ENCODE measurements at places on chromosomes 5 and 9.

DNA sequence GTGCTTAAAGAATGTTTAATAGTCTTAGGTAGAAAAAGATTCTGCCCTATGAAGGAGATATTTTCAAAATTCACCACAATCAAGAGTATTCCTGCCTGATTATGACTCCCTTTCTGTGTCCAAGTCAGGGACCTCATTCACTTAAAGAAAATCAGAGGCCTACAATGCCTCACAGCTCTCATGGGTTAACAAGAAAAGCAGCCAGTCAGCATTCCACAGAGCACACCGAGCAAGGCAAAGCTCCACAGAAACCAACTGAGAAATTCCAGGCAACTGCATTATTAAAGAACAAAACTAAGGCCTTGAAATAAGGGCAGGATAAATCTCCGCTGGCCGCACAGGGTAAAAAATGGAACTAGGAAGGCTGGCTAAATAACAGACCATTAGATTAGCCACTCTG lies 161.1 kb downstream of the TARS1 start:
- DNase-seq: no peak

DNA sequence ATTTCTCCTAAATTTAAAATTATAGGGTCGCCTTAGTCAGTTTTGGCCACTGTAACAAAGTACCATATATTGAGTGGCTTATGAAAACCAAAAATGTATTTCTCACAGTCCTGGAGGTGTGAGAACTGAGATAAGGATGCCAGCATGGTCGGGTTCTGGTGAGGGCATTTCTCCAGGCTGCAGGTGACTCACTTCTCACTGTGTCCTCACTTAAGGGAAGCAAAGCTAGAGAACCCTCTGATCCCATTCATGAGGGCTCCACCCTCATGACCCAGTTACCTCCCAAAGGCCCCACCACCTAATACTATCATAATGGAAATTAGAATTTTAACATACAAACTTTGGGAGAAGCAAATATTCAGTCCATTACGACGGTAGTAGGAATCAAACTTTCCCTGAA lies 75.1 kb upstream of the FBN2 start:
- DNase-seq: no peak

- no peak for DNase-seq
Observed at GRCh38 chr5:114407783-114408182, 45.9 kb downstream of the KCNN2 start.

- no peak for DNase-seq
Observed at GRCh38 chr9:117549444-117549843, 134.6 kb upstream of the ASTN2 start.

DNA sequence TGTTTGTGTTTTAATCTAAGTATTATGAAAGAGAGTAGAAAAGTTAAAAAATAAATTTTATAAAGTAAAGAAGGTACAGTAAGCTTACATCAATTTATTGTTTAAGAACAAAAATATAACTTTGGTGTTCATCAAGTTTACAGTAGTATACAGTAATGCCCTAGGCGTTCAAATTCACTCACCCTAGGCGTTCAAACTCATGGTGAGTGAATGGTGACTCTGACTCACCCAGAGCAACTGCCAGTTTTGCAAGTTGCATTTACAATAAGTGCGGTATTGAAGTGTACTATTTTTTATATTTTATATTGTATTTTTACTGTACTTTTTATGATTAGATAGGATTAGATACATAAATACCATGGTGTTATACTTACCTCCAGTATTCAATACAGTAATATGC lies 421.3 kb downstream of the CDH12 start:
- DNase-seq: no peak

DNA sequence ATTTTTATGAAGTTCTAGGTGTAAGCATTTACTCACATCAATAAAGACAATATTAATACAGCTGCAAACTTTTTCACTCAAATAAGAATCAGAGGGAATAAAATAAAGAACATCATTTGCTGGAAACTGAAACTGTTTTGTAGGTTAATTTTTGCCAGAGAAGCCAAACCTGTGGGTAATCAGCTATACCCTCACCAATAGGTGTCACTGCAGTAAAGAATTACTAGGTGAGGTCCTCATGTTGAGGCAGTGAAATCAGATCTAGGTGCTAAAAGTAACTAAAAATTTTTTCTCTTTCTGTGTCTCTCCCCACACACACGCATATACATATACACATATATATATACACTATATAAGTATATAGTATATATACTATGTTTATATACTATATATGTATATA lies 1016.3 kb upstream of the SEMA6A start:
- peak; percentile 16 for DNase-seq

GRCh38 chr9:36560771-36561170 lies 11.9 kb upstream of the MELK start:
- no peak for DNase-seq

DNA sequence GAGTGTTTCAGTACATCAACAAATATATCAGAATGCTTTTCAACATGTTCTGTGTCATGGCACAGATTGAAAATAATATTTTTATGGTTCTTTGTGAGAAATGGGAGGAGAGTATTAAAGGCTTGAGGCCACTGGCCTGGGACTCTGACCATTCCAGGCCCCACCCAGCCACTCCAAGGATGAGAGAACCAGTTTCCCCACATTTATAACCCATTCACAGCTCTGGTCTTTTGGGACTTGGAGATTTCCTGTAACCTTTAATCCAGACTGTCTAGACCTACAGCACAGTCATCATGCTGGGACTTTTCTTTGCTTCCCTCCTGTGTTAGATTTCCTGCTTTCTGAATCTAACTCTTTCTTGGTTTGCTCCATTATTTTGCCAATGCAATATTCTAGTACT lies 389.6 kb downstream of the KIAA0825 start:
- DNase-seq: no peak

GRCh38 chr5:167573370-167574127 lies 717.9 kb upstream of the WWC1 start:
- peak; percentile 72 for DNase-seq

DNA sequence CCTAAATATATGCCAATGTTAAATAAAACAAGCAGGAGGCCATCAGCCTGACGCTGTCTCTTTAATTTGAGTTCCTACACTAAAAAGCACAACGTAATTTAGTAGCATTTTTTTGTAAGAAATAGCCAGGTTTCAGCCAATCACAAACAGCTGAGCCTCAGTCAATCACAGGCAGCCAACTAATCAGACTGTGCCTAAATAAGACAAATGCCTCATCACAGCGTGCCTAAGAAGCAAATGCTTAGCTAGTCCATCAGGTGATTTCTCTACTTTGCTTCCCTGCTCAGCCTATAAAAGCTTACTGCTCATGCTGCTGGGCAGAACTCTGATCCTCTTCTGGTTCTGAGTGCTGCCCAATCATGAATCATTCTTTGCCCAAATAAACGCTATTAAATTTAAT lies 38.3 kb upstream of the RORB start:
- DNase-seq: no peak

GRCh38 chr5:74187757-74188156 lies 452.8 kb downstream of the ENC1 start:
- DNase-seq: no peak

DNA sequence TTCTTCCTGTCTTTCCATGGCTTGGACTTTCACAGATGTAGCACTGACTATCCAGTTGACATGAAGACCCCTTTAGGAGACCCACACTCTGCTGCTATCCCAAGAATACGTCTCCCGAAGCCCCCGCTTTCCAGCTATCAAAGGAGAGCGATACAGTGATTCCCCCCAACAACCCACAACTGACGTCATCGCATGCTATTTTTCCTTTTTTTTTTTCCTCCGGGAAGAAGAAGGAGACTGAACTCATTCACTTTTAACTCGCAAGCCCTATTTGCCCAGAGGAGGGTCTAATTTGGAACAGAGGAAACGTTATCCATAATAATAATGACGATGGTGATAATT lies 2.1 kb downstream of the PAPPA start:
- DNase-seq: peak; percentile 25

DNA sequence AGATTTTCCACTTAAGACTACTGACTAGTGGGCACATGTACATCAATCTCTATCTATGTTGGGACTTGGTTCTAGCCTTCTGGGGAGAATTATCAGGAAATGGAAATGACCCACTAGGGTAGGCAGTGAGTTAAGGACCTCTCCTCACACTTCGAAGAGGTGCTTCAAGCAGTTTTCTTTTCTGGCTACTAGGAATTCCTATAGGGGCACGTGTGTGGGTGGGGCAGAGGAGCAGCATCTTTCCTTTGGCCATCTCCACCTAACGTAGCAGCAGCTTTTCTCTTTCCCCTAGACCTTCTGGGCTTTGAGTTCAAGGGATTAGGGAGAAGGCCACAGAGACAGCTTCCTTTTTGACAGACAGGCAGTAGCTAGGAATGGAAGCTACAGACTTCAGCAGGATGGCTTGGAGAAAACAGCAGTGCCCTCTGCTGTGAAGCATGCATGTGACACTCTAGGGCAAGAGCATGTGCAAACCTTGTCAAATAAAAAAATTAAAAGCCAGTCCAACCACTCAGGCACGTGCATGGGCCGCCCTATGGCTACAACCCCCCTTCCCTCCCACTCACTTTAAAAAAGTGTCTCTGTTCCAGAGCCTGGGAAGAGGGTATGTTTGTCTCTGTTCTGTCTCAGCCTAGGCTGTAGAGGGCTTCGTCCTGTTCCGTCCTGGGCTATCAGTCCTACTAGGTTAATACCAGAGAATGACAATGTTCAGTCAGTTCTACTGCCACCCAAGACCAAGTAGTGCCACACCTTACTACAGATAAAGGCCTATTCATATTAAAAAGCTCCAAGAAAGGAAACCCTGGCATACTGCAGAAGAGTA lies 8.7 kb upstream of the GFRA3 start:
- DNase-seq: peak; percentile 32

DNA sequence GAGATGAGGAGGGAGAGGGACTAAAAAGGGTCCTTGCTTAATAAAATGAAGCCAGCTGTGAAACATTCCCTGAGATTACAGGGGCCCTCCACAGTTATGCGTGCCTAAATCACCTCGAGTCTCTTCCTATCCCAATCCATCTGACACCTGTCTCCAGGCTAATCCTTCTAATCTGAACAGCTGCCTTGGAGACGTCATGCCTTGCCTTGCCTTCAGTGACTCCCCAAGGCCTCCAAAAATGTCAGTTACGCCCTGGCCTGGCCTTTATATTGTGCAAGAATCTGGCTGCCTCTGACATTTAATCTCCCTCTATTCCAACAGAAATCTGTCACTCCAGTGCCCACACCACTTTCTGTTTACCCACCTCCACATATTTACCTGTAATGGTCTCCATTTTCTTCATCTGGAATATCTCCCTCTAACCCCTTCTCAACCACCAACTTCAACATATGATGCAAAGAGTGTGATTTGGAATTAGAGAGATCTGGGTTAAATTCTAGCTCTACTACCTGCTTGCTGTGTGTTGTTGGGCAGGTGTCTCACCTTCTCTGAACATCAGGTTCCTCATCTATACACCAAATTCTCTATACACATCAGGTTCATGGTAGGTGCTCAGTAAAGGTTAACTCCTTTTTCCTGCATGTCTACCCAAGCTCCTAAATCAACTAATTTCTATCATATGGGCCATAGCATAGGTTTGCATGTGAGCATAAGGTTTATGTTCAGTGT lies 57.9 kb downstream of the PTCD2 start:
- DNase-seq: no peak

GRCh38 chr5:137923856-137924255 lies 34.6 kb downstream of the PKD2L2 start:
- no peak for DNase-seq

- DNase-seq: no peak
Observed at GRCh38 chr5:112467485-112467884, 48.4 kb upstream of the EPB41L4A start.

- DNase-seq: no peak
Observed at GRCh38 chr5:139426203-139426885, 13.0 kb downstream of the DNAJC18 start.

- no peak for DNase-seq
Observed at GRCh38 chr5:174272671-174273070, 227.2 kb downstream of the NSG2 start.

DNA sequence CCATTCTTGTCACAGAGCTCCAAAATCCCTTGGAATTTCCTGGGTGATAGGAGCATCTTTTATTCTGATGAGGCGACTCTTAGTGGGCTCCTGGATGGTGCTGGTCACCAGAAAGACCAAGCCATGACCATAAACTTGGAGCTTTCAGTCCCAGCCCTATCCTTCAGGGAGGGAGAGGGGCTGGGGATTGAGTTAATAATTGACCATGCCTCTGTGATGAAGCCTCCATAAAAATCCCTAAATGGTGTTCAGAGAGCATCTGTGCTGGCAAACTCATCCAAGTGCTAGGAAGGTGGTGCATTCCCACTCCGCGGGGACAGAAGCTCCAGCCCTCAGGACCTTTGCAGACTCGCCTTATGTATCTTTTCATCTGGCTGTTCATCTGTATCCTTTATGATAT lies 28.7 kb downstream of the MCCC2 start:
- no peak for DNase-seq

- no peak for DNase-seq
Observed at GRCh38 chr9:121725008-121725775, 73.8 kb downstream of the DAB2IP start.

GRCh38 chr5:76715736-76716455 lies at the start of gene F2R:
TSS of gene F2R (plus strand) at chr5:76716126. CDS start at chr5:76716308, 182 bp downstream.
- peak; percentile 36 for DNase-seq

DNA sequence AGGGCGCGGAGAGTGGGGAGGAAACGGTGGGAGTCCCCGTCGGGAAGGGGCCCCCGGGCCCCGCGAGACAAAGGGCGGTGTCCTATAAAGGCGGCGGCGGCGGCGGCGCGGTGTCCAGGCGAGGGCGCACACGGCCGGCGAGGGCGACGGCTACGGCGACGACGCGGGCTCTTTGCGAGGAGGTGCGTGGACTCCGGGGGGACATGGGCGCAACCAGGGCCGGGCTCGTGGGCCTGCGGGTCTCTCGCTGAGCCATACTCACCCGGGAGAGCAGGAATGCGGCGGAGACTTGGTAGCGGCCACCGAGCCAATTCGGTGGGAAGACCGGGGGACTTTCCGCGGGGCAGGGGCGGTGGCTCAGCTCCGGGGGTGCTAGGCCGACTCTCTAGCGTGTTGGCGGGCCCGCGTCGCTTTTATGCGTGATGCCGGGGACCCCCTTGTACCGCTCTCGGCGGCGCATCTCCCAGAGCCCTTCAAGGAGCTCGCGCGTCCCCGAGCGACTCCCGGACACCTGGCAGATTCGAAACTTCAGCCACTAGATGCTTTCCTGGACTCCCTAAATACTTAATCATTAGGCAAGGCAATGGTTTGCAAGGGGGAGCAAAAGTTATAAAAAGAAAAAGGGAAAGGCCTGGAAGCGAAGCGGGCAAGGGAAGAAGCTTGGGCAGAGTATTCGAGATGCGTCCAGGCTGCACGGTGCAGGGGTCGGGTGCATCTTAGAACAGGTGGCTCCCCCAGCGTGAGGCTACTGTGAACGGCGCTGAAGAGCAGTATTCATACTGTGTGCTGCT lies 5.9 kb upstream of the TAL2 start:
- no peak for DNase-seq

DNA sequence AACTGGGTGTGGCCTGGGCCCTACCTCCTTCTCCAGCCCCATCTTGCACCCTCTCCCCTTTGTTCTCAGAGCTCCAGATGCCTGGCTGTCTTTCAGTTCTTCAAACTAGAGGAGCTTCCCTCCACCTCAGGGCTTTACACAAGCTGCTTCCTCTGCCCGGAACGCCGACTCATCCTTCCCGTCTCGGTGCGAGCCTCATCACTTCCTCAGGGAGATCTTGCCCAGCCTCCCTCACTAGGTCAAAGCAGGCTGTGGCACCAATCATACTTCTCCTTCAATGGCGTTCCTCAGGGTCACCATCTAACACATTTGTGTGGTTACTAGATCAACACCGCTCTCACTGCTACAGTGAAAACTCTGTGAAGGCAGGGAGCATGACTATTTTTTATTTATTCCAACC lies 56.2 kb upstream of the ZSWIM6 start:
- DNase-seq: no peak

GRCh38 chr9:91206806-91207205 lies 154.9 kb downstream of the AUH start:
- no peak for DNase-seq

GRCh38 chr5:78920604-78921003 lies 64.5 kb downstream of the ARSB start:
- no peak for DNase-seq
